ENCODE measurements at places on chromosomes 5 and 9.

DNA sequence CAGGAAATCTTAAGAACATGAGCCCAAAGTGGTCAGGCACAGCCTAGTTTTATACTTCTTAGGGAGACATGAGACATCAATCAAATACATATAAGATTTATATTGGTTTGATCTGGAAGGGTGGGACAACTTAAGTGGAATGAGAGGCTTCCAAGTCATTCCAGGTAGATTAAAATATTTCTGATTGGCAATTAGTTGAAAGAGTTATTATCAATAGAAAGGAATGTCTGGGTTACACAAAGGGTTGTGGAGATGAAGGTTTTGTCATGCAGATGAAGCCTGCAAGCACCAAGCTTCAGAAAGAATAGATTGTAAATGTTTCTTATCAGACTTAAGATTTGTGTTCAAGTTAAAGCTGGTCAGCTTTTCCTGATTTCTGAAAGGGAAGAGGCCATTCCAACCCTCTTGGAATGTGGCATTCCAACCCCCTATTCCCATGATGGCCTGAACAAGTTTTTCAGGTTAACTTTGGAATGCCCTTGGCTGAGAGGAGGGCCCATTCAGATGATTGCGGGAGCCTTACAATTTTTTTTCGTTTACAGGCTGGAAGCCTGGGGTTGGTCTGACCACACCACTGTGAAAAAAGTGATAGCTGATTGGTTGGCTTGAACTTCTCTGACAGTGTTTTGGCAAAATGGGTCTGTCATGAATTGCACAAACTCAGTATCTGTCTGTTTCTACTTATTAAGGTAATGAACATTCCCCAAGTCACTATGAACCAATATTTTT lies 245.6 kb upstream of the RAI14 start:
- DNase-seq, result peak; percentile 65

GRCh38 chr5:84683594-84683993 lies 298.9 kb upstream of the EDIL3 start:
- no peak for DNase-seq

- no peak for DNase-seq
These were observed 467.5 kb downstream of the NTRK2 start for GRCh38 chr9:85136987-85137386.

DNA sequence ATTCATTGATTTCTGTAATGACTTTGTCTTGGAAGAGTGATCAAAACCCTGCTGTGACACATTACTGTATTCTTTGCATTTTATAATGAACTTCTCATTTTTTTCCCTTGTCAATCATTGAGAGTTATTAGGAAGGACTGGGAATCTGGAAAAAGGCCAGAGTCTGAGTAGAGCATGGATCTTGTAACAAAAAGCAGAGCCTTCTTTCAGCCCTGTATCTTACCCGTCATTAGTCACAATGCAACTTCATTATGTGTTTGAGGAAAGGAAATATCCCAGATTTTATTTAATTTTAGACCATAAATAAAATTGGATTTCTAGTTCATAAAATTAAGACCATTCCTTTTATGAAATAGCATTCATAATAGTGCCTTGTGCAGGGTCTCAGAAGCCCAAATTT lies 131.4 kb downstream of the ARHGEF28 start:
- no peak for DNase-seq

- DNase-seq, result peak; percentile 52
These were observed 36.6 kb upstream of the SPTLC1 start for GRCh38 chr9:92151691-92152393.

DNA sequence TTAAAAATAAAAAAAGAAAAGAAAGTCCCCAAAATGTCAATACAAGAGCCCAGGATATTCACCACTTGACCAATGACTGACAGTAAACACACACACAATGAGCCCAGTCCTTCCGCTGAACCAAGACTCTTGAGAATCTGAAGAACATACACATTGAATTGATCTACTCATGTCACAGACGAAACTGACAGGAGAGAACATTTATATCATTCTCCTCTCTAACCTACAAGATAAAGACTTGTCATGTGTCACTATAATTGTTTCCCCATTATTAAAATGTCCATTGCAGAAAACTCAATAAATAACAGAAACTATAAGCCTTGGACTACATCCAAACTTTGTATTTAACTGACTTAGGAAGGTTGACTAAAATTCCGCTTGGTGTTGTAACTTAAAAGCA lies 296.7 kb downstream of the EPB41L4A start:
- no peak for DNase-seq

DNA sequence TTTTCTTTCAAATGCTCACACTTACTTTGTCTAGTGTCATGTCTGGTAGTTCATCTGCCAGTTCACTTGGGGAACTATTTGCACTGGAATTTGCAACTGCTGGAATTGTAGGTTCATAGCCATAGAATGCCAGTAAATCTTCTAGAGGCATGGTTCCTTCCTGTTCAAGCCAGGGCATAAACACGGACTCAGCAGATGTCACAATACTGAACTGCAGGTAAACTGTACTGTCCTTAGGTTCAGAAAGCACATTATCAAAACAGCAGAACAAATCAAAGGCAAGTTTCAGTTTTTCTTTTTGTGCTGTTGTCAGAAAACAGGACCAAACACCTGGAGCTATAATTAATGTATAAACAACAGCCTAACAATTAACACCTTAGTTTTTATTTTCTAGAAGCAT lies 13.1 kb downstream of the MIER3 start:
- no peak for DNase-seq

GRCh38 chr5:69212022-69212421 lies 22.6 kb downstream of the CENPH start:
- no peak for DNase-seq

GRCh38 chr5:57324861-57325260 lies 151.0 kb downstream of the GPBP1 start:
- DNase-seq, result peak; percentile 80

- DNase-seq, result no peak
These were observed 234.4 kb downstream of the ARHGAP26 start for GRCh38 chr5:143004361-143005145.

- no peak for DNase-seq
These were observed 123.1 kb downstream of the DMRT2 start for GRCh38 chr9:1173211-1173610.

DNA sequence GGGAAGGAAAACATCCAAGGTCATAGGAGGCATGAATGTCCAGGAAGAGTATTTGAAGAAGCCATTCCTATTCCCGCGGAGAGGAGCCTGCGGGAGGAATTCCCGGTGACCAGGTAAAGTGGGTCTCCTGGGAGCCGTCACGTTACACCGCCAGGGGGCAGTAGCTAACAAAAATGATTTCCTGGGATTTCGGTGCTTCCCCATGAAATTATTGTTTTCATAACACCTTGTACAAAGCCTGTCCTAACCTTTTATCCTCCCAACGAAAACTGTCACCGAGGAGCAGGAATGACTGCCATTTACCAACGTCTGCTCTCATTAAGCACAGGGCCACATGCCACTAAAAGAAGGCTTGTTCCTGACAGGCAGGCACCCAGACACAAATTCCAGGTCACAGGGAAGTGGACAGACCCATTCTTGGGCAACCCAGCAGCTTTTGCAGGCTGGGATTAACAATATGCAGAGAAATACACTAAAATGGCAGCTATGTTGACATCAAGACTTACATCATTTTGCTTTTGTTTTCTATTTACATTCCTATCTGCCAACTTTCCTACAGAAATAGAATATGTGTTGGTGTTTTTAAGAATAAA lies 41.2 kb upstream of the CTSL start:
- DNase-seq, result peak; percentile 90

DNA sequence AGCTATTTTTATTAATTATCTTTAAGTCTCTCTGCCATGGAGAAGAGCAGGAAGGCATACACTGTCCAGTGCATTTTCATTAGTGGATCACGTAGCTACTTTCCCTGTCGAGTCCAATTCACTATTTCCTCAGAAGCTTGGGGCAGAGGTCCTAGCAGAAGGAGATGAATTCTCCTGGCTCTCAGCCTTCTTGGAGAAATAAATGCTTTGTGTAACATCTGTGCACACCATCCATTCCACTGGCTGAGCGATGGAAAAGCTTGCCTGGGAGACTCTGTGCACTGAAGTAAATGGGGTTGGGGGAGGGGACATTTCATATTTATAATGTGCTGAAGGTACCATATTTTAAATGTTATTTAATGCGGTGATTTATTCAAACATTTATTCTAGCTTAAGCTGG lies 23.4 kb downstream of the PROP1 start:
- DNase-seq, result no peak

DNA sequence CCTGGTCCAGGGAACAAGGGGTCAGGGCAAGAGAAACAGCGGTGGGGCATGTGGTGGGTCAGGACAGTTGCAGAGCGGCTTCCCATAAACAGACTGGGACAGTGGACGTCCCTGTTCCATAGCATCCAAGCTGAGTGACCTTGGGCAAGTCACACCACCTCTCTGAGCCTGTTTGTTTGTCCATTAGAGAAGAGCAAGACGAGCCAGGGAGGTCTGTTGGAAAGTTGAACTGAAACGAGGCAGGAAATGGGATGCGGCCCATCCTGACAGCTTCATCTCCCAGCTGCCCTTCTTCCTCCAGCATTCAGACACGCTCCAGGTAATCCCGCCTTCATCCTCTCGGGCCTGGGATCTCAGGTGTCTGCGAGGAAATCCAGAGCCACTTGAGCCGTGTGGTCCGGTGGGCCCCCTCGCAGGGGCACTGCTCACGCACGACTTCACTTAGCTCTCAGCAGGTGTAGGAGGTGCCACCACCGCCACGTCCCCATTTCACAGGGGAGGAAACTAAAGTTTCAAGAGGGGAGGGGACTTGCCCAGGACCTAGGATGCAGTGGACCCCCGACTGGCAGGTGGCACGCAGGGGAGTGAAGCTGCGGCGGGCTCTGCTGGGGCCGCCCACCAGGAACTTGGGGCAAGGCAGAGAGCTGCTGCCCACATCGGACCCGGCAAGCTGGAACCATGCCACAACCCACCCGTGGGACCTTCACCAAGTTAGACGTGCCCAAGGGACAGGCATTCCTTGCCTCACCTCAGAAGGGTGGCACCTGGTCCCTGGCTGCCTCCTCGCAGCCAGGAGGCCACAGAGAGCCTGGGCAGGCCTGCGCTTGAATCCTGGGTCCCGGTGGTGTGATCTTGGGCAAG lies 13.0 kb downstream of the PTGES2 start:
- DNase-seq, result peak; percentile 50

DNA sequence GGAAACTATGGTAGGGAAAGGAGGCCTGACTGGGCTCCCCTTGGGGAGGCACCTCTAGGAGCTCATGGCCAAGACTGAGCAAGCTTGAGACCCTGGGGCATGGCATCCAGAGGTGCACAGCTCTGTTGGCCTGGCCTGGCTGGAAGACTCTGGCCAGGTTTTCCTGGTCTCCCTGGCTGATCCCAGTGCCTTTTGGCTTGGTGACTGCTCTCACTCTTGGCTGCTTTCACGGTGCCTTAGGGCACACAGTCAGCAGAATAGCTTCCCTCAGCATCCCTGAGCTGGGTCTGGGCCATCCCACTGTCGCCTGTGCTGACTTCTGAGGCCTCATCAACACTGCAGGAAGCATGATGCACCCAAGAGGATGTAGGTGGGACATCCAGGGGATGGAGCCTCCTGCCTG lies 13.4 kb upstream of the DELE1 start:
- no peak for DNase-seq

- DNase-seq, result no peak
These were observed 130.9 kb downstream of the SNCAIP start for GRCh38 chr5:122442938-122443337.

GRCh38 chr9:31536471-31536870 lies 848.0 kb upstream of the ACO1 start:
- no peak for DNase-seq

DNA sequence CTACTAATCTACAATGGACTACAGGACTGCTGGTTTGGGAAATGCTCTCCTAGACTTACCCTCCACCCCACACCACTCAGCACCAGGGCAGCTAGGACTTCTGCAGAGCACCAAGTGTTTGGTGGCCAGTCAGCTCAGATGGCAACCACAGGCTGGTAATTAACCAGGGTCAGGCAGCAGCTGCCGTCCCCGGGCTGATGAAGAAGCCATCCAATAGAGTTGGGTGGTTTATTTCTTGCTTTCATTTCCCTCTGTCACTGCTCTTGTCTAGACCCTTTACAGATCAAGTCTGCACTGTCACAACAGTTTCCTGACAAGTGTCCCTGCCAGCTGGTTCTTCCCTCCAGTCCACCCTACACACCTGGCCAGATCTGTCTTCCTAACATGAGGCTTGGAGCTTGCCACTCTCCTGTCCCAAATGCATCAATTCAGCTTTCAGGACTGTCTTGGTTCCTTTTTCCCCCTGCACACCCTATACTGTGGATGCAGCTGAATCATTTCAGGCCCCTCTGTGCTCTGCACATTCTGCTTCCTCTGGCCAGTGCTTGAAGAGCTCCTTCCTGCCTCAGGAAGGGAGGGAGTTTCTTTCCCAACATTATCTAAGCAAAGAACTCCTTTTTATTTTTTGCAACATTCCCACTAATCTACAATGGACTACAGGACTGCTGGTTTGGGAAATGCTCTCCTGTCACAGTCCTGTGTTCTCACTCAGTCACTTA lies 30.2 kb upstream of the HSPA9 start:
- no peak for DNase-seq

- DNase-seq, result no peak
These were observed 1.9 kb upstream of the TRIM32 start for GRCh38 chr9:116685166-116685565.

DNA sequence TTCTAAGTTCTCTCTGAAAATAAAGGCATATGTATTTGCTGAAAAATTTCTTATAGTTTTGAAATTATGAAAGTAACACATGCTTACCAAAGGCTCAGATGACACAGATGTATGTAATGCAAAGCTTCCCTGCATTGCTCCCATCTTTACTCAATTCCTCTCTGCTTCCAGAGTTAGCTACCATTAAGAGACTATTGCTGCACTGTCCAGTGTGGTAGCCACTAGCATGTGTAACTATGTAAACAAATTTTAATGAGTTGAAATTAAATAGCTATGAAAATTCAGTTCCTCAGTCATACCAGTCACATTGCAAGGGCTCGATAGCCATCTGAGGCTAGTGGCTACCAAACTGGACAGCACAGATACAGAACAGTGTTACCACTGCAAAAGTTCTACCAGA lies 17.9 kb downstream of the FRMD3 start:
- DNase-seq, result no peak

- DNase-seq, result no peak
These were observed 25.4 kb upstream of the GRXCR2 start for GRCh38 chr5:145898171-145898570.

DNA sequence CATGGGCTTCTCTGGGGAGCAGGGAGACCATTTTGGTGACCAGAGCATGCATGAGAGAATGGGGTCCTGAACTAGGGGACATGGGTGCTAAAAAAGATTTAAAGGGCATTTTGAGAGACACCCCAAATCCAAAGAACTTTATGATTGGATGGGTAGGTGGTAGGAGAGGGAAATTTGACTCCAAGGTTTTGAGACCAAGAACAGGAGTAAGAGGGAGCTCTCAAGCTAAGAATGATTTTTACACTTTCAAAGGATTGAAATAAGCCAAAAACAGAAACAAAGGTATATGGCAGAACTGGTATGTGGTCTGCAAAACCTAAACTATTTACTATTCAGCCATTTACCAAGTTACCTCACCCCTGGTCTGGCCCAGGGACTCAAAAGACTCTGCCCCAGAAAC lies 318.2 kb upstream of the CLINT1 start:
- DNase-seq, result no peak

- no peak for DNase-seq
These were observed 185.9 kb downstream of the DMRT2 start for GRCh38 chr9:1236061-1236460.
